ENCODE measurements at places on chromosomes 5 and 9. TPM values are rescaled to one million over a fixed set of nuclear protein-coding genes. Genes with fewer than 3 reads are reported as not detected.

Gene MSX2
- total RNA-seq = 1.1 TPM

Gene C8G
- not detected for total RNA-seq

Gene CD72
- total RNA-seq = 1.7 TPM

Gene PCDHB6
- total RNA-seq = 0.09 TPM

Gene MIER3
- 12.2 TPM for total RNA-seq

Gene ZCCHC10
- 8.1 TPM for total RNA-seq

Gene PRDM9
- not detected for total RNA-seq

Gene LRRTM2
- total RNA-seq = 0.57 TPM

Measured in smooth muscle cell of bladder (primary cell).